Melanocyte of skin (primary cell): ENCODE measurements at places on chromosomes 13 and 19. TPM values are rescaled to one million over a fixed set of nuclear protein-coding genes. Genes with fewer than 3 reads are reported as not detected.

ZSCAN4 gene
- not detected in 2 replicates for total RNA-seq

PALM gene
- 10.3 and 12.7 TPM in 2 replicates for total RNA-seq

PEPD gene
- total RNA-seq = 153 and 185 TPM in 2 replicates

VSTM1 gene
- not detected in 2 replicates for total RNA-seq
